ENCODE measurements at places on chromosomes 6 and 20. TPM values are rescaled to one million over a fixed set of nuclear protein-coding genes. Genes with fewer than 3 reads are reported as not detected.

LPA gene
- not detected for total RNA-seq

C6orf58 gene
- total RNA-seq = not detected

PRICKLE4 gene
- 2.0 TPM for total RNA-seq

ABHD16B gene
- not detected for total RNA-seq

FABP7 gene
- total RNA-seq = not detected

SEMG1 gene
- total RNA-seq = not detected

HSPA1L gene
- 0.84 TPM for total RNA-seq

COX4I2 gene
- 2.3 TPM for total RNA-seq

FOXA2 gene
- not detected for total RNA-seq

ETV7 gene
- 0.29 TPM for total RNA-seq

RSPH9 gene
- total RNA-seq = not detected

PTPRA gene
- 65.2 TPM for total RNA-seq

KIAA1586 gene
- 14.4 TPM for total RNA-seq

DSN1 gene
- 6.4 TPM for total RNA-seq

DBNDD2 gene
- total RNA-seq = 28.7 TPM

ARMC2 gene
- total RNA-seq = 10.0 TPM

TCF15 gene
- total RNA-seq = 7.0 TPM

GPR63 gene
- total RNA-seq = 0.32 TPM

SLC22A2 gene
- total RNA-seq = not detected

SIRT5 gene
- total RNA-seq = 8.8 TPM

BPI gene
- total RNA-seq = not detected

OXT gene
- 1.5 TPM for total RNA-seq

RUNX2 gene
- total RNA-seq = 1.6 TPM

LAMA4 gene
- 418 TPM for total RNA-seq

ZC3H12D gene
- total RNA-seq = 3.0 TPM

MUC21 gene
- not detected for total RNA-seq

CRISP2 gene
- not detected for total RNA-seq

TSPO2 gene
- not detected for total RNA-seq

ARMH2 gene
- total RNA-seq = not detected

GSTA3 gene
- total RNA-seq = not detected
